ENCODE measurements at places on chromosomes 2 and 18.

DNA sequence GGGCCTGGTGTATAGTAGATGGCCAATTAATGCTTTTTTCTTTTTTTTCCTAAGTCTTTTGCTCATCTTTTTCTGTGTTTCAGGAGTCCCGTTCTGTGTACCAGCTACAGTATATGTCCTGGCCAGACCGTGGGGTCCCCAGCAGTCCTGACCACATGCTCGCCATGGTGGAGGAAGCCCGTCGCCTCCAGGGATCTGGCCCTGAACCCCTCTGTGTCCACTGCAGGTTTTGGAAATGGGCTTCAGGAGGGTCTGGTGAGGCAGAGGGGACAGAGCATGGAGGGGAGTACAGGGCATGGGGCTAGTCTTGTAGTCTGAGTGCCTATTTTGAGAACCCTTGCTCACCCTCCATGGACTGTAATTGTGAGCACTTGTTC is 14.1 kb downstream of the PTPN18 start:
- no peak for DNase-seq

GRCh38 chr2:67845621-67846369 is 217.0 kb downstream of the C1D start:
- DNase-seq = no peak

GRCh38 chr2:47530105-47530760 is 127.3 kb downstream of the MSH2 start:
- DNase-seq = no peak

DNA sequence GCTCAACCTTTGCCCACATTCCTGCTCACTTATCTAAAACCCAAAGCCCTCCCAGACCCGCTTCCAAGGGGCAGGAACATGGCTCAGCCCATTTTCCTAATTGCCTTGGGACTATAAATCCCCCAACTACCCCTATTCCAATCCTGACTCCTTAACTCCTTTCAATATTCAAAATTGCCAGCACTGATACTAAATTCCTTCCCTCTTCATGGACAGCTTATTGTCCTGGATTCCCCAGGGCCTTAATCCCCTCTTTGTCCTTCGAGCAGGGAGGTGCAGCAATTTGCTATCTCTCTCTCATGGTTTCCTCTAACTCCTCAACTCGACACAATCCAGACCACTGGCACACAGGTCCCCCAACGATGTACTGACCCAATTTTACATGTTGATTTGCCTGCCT is 99.1 kb downstream of the SLC25A12 start:
- no peak for DNase-seq
